Testis (tissue), 5 donors: ENCODE measurements at places on chromosomes 7 and 10. TPM values are rescaled to one million over a fixed set of nuclear protein-coding genes. Genes with fewer than 3 reads are reported as not detected.

DNA sequence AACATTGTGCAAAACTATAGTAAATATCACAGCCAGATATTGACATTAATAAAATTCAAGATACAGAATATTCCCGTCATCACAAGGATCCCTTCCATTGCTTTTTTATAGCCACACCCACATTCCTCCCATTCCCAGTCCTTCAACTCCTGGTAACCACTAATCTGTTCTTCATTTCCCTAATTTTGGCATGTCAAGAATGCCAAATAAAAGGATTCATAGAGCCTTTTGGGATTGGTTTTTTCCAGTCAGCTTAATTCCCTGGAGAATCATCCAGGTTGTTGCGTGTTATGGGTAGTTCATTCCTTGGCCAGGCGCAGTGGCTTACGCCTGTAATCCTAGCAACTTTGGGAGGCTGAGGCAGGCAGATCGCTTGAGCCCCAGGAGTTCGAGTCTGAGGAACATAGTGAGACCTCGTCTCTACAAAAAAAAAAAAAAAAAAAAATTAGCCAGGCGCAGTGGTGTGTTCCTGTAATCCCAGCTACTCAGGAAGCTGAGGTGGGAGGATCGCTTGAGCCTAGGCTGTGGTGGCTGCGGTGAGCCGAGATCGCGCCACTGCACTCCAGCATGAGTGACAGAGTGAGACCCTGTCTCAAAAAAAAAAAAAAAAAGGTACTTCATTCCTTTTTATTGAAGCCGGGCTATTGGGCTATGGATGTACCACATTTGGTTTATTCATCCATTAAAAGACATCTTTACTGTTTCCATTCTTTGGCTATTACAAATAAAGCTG lies 2.7 kb downstream of the OGDH start:
- no peak for DNase-seq

- no peak for DNase-seq
Observed at GRCh38 chr7:96116173-96116572, 205.7 kb downstream of the SLC25A13 start.

GRCh38 chr7:1508277-1508758 lies 4.1 kb upstream of the INTS1 start:
- no peak for DNase-seq

DNA sequence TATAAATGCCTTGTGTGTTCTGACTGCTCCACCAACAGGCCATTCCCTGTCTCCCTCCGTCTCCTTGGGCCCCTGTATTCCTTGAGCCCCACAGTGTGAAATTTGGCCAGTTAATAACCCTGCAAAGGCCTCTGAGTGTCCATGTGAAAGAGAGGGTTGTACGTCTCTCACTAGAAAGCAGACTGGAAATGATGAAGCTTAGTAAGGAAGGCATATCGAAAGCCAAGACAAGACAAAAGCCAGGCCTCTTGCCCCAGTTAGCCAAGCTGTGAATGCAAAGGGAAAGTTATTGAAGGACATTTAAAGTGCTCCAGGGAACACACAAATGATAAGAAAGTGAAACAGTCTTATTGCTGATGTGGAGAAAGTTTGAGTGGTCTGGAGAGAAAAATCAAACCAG lies 680.2 kb downstream of the SDK1 start:
- peak; percentile 37 for DNase-seq

Gene C7orf33
- total RNA-seq = 0.24 TPM

DNA sequence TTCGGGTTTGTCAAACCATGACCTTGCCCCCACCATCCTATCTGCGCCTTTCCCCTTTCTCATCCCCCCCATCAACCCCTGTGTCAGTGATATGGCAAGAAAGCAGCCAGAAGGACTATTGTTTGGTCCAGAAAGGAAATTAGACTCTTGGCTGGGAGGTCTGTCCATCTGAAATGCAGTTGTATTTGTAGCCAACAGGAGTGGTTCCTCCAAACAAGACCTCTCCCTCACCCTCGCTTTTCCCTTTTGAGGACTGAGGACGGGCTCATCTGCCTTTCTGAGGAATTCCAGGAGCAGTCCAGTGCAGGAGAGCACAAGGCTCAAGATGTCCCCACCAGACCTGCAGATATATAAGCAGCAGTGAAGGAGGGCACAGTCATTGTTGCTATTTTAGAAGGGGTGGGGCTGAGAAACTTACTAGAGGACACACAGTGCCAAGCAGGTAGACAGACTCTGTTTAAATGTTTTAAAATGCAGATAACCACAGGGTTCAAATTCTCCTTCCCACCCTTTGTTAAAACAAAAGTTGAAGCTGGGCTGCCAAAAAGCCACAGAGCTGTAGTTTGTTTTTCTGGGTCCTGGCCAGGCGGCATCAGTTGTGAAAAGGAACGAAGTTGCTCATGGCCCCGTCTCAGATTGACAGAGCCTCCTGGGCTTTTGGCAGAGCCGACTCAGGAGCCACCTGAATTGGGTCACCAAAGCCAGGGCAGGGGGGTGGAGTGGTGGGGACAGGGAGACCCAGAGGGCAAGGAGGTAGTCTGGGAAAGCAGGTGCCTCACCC lies 37.3 kb downstream of the CYP17A1 start:
- no peak for DNase-seq
